GM23338 (cell line): ENCODE measurements at places on chromosomes 2 and 18. TPM values are rescaled to one million over a fixed set of nuclear protein-coding genes. Genes with fewer than 3 reads are reported as not detected.

LAMA3 gene
- total RNA-seq, result 2.6 and 4.9 TPM in 2 replicates

- H3K36me3 ChIP-seq, result no peaks in the 10 kb centered on the region
- H3K27me3 ChIP-seq, result no peaks in the 10 kb centered on the region
- H3K27ac ChIP-seq, result no peak overlapping the region
Observed at GRCh38 chr2:64737547-64737946, 83.8 kb upstream of the SERTAD2 start.

DNA sequence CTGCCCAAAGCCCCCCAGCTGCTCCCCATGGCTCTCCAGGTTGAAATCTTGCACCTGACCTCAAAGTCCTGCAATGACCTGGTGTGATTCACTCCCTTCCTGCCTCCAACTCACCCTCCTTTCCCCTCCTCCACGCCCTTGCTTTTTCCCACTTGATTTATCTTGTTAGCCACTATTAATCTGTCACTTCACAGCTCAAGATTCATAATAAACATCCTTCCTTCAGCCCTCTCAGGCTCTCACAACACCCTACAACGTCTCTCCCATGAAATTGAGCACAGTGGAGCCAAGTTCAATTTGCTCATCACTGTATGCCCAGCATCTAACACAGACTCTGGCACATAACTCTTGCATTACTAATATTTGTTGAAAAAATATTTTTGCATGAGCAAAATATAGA, 85.6 kb upstream of the SLC35G4 start:
- no peaks in the 10 kb centered on the region for H3K27me3 ChIP-seq
- no peaks in the 10 kb centered on the region for H3K4me1 ChIP-seq
- no peak overlapping the region for H3K27ac ChIP-seq
- no peak for DNase-seq
- H3K36me3 ChIP-seq, result no peaks in the 10 kb centered on the region
- no peak overlapping the region for H3K4me3 ChIP-seq

DNA sequence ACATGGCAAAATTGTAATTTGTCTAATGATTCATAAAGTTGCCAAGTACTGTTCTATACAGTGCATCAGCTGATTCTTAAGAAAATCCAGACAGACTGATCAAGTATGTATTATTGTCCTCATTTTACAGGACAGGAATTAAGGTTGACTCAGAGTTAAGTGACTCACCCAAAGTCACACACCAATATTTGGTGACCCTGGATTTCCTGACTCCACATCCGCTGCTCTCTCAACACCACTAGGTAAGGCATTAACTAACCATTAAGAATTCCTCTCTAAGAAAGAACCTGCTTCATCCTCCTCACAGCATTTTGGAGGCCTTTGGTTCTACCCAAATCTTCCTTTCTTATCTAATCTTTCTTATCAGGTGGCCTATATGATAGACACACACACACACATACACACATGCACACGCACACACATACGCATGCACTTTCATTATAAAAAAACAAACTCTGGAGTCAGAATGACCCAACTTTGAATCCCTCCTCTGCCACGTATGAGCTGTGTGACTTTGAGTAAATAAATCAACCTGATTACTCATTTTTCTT, 150.8 kb downstream of the ANKRD44 start:
- no peaks in the 10 kb centered on the region for H3K36me3 ChIP-seq
- H3K4me3 ChIP-seq, result no peak overlapping the region
- H3K4me1 ChIP-seq, result peaks cover 8% of the 10 kb centered on the region
- no peak overlapping the region for H3K27ac ChIP-seq

KCNG2 gene
- total RNA-seq, result 0.52 TPM in 1 of 2 replicates, not detected in the other
